ENCODE measurements at places on chromosomes 6 and 20. TPM values are rescaled to one million over a fixed set of nuclear protein-coding genes. Genes with fewer than 3 reads are reported as not detected.

- no peak for DNase-seq
These were observed 155.0 kb downstream of the TMEM200A start for GRCh38 chr6:130520801-130521200.

DNA sequence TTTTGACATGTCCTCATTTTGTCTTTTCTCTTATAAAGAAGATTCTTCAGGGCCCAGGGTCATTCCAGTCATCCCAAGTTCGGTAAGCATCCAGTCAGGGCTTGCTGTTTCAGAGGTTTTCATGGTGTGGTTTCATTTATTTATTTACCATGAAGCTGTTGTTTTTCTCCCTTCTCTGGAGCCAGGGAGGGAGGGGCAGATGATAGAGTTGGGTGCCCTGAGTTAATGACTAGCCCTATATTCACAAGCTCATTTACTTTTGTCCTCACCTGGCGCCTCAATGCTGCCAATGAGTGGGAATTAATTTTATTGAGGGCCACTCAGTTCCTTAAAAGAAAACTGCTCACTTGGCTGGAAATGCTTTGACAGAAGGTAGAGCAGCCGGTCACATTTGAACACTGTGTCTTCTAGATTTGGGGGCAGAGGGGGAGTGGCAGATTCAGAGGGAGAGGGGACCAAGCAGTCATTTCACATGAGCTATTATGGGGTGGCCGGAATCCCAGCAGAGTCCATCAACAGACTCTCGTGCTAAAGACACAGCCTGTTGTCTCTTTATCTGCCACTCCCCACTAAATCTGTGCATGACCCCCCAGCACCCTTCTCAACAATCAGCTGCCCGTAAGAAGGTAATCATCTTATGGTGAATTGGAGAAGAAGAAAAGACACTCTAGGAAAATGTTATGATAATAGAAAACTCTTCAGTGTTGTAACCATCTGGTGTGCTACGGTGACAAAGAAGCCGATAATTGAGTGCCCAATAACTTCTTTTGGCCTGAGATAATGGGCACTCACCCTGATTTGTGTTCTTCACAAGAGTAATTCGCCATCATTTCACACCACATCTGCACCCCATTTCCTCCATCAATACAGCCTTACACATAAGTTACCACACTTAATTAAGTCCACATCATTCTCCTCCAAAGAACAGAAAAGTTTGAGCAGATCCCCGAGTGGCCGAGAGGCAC lies 573.5 kb upstream of the JAG1 start:
- DNase-seq, result no peak

DNA sequence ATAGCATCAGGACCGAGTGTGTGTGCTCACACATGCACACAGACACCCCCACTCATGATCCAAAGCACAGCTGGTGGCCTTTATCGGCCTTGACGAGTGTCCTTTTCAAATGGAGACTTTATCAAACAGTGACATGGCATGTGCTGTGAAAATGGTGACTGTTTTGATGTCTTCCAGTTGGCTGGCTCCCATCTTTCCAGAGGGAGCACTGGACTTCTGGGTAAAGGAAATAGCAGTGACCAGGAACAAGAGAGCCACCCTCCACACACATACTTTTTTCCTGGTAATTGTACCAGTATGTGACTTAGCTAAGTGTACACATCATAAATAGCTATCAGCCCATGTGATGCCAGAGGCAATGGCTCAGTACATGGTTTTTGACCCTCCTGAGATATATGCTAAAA lies 52.7 kb downstream of the ZDHHC14 start:
- DNase-seq, result no peak

DNA sequence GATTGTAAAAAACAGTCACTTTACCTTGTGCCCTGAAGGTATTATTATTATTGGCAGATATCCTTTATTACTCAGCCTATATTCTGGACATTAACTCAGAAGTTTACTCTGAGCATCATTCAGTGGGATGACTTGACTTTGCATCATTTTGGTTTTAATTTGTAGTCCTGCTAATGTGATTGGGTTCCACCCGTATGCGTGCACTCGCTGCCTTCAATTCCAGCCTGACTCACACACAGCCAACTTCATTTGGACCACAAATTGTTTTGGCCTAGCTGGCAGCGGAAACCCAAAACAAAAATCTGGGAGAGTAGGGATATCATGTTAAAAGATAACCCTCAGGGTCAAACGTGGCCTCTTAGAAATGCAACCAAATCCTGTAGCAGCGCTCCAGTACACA lies 704.4 kb upstream of the SLC35B3 start:
- DNase-seq, result no peak

DNA sequence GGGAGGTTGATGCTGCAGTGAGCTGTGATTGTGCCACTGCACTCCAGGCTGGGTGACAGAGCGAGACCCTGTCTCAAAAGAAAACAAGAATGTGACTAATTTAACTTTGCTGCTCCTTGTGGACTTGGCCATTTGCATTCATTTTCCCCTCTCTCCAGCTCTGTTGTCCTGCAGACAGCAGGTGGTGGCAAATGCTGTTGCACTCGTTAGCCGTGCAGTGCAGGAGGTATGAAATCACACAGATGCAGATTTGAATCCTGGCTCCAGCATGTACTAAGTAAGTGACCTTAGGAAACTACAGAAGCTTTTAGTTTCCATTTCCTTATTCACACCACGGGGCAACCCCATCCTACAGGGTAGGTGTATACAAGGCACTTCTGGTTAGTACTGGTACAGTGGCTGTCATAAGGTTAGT lies 9.6 kb upstream of the BEND3 start:
- DNase-seq, result no peak

GRCh38 chr6:76940191-76940590 lies 523.1 kb downstream of the HTR1B start:
- DNase-seq, result no peak

DNA sequence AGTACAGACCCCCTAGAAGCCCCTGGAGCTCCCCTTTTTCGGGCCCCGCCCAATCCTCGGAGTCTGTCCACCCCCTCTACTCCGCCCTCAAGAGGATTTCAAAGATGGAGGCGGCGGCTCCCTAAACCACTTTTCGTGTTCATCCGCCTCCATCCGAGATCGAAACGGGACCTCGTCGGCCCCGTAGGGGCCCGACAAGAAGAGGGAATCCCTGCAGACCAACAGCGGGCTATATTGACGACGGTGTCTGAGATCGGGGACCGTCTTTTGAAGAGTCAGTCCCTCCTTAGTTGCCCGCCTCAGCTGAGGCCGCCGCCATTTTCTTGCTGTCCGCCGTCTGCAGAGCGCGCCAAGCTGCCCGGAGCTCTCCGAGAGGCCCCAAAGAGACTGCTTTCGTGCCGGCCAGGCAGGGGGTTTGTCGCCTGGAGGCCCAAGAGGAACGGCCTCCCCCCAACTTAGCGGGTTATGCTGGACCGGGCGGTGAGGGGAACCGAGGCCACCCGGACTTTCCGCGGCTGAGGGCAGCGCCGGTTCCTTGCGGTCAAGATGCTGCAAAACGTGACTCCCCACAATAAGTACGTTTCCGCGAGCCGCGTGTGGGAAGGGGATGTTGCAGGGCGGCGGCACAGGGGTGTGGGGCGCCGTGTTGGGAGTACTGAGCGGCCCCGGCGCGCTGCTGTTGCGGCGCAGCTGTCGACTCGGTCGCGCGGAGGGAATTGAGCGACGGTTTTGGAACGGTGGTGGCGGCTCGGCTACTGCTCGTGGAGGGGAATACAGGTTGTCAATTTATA lies 4.2 kb downstream of the BRD2 start:
- peak; percentile 94 for DNase-seq

DNA sequence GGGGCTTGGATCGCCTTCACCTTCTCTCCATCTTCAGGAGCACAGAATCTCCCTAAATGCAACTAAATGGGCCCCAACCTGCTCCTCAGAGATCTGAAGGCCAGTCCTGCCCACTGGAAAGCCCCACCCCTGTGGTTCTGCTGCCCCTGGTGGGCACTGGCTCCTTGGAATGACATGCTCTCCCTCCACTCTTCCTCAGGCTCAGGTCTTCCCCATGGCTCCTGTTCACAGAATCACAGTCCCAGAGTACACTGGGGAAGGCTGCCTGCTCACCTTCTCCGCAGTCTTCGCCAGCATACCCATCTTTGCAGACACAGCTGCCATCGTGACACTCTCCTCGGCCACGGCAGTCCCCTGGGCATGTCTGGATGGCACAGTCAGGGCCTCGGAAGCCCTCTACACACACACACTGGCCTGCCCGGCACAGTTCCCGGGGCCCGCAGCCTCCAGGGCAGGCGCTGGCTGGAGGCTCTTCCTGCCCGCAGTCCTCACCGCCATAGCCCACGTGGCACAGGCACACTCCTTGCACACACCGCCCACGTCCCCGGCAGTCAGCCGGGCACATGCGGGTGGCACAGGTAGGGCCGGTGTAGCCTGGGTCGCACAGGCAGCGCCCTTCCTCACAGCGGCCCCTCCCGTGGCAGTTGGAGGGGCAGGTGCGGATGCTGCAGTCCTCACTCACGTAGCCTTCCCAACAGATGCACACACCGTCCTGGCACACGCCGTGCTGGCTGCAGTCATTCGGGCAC lies 13.6 kb downstream of the TNXB start:
- no peak for DNase-seq

- DNase-seq, result no peak
These were observed 61.6 kb downstream of the RPRD1B start for GRCh38 chr20:38095017-38095686.

DNA sequence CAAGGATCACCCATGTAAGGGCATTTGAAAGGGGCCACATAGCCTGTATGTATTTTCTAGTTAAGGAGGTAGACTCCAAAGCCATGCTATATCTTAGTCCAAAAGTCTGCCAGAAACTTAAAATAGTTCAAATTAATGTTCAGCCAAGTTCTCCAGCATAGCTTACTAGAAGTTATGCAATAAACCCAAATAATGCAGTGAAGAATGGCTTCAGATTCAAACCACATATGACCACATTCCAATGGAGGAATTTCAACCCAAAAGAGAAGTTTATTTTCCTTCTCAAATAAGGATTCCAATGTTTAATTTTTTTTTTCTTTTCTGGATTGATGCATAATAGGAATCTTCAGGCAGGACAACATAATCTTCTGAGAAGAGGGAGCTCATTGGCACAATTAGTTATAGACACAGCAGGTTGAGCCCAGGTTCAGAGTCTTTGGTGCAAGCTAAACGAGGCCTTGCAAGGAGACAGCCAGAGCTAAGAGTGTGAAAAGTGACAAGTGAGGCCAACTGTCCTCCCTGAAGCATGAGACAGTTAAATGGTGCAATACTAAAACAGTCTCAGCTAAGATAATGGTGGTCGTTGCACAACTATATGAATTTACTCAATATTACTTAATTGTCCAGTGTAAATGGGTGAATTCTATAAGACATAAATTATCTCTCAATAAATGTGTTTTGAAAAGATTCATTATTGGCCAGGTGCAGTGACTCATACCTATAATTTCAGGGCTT lies 598.8 kb upstream of the CDH4 start:
- DNase-seq, result no peak

The TREML4 gene
- polyA plus RNA-seq, result 0.44 TPM

The JAG1 gene
- 13.1 TPM for polyA plus RNA-seq

The COMMD7 gene
- 51.4 TPM for polyA plus RNA-seq

The WFDC10B gene
- not detected for polyA plus RNA-seq

The PRPH2 gene
- 0.48 TPM for polyA plus RNA-seq

The PRSS16 gene
- 0.39 TPM for polyA plus RNA-seq

The C2 gene
- 28.4 TPM for polyA plus RNA-seq

The ULBP2 gene
- polyA plus RNA-seq, result 0.10 TPM

Measured in spleen (tissue), 13 donors.